NCI-H460 (cell line): ENCODE measurements at places on chromosomes 1 and 21.

DNA sequence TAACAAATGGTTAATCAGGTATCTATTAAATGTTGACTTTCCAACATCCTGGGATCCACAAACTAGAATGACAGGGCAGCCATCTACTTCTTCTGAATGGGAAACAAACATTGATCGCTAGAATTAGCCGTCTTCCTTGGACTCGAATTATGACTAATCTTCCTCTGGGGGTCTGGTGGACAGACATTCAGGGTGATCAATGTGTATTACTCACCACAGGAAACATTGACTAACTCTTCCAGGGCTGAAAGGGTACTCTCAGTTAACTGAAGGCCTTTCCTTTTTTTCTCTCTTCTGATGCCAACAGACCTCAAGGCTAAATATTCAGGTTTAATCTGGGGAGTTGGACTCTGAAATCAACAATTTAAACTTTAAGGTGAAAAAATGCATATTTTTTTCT, 9.5 kb downstream of the NOL9 start:
- no peak for DNase-seq

GRCh38 chr1:86227026-86227425, 70.5 kb upstream of the COL24A1 start:
- no peak for DNase-seq

DNA sequence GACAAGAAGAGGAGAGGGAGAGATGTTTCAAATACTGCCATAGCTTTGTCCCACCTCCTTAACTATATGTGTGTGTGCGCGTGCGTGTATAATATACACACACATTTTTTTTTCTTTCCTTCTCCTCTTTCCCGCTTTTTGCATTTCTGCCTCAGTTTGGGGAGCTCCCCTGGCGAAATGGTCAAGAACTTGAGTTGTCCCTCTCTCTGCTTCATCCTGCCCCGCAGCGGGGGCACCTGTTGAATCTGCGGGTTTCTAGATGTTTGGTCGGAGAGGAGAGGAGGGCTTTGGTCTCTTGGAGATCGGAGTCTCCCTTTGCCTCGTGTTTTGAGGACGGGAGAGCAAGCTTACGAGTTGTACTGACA, 504 bp downstream of the SCCPDH start:
- peak; percentile 54 for DNase-seq

- no peak for DNase-seq
Observed at GRCh38 chr1:935751-936231, 12.1 kb downstream of the SAMD11 start.

- no peak for DNase-seq
Observed at GRCh38 chr1:5994713-5995621, 2.7 kb upstream of the NPHP4 start.

DNA sequence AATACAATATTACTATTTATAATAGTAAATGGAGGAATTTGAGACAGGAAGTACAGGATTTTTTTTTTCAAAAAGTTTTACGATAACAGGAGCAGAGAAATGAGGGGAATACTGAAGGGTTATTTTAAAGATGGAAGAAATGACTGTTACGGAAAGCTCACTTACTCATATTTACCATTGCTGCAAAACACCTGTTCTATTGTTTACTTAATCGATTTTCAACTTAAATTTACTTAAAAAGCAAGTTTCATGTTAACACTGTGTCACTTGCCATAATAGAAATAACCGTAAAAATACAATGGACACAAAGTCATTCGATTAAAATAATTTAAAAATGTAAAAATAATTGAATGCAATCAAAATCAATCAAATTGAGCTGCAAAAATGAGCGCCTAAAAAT, 3.4 kb upstream of the EXO1 start:
- DNase-seq, result no peak

GRCh38 chr1:236507022-236507700, 16.6 kb upstream of the LGALS8 start:
- DNase-seq, result no peak

DNA sequence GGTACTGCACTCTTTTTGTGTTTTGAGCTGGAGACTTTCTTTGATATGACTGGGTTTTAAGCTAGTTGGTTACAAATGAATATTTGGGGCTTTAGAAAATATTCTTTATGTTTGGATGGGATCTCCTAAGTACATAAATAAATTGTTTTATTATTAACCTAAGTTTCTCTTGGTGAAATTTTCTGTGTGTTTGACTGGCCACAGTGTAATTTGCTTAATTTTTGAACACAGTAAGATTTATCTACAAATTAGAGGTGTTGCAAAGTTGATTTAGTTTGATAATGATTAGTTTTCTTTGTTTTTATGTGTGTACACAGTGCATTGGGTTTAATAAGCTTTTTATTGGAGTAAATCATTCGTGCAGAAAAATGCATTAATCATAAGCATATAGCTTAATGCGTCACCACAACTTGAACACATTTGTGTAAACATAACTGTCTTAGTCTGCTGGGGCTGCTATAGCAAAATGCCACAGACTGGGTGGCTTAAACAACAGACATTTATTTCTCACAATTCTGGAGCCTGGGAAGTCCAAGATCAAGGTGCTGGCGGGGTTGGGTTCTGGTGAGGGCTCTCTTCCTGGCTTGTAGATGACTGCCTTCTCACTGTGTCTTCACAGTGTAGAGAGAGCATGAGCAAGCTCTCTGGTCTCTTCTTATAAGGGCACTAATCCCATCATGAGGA, 17.4 kb upstream of the SLC6A9 start:
- no peak for DNase-seq

DNA sequence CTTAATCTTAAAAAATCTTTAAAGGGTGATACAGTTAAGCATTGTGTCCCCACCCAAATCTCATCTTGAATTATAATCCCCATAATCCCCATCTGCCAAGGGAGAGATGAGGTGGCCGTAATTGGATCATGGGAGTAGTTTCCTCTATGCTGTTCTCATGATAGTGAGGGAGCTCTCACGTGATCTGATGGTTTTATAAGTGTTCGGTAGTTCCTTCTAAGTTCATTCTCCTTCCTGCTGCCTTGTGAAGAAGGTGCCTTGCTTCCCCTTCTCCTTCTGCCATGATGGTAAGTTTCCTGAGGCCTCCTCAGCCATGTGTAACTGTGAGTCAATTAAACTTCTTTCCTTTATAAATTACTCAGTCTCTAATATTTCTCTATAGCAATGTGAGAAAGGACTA, 10.7 kb downstream of the DHRS3 start:
- DNase-seq, result no peak
